ENCODE measurements at places on chromosomes 6 and 20.

GRCh38 chr20:63957004-63957689 is 931 bp upstream of the UCKL1 start:
- DNase-seq, result peak; percentile 49

GRCh38 chr6:157086632-157087031 is 236.7 kb downstream of the TMEM242 start:
- no peak for DNase-seq

DNA sequence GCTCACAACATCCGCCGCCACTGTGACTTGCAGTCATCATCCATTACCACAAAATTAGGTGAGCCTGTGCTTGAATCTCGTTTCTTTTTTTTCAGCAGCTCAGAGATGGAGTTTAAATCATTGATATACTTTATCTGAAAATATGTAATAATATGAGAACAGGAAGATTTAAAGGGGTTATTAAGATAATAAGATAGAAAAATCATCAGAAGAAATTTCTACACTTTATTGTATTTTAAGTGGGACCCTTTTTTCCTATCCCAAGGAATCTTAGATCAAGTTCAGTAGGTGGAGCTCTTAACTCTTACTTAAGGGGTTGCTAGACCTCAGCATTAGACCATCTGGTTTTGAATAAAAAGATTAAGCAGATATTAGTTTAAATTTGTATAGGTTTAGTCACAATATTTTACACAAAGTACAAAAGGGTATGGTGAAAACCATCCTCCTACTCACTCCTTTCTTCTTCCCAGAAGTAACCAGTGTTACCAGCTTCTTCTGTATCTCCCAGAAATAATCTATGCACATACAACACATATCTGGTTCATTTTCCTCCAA is 9.4 kb upstream of the NCOA7 start:
- DNase-seq, result no peak

GRCh38 chr6:156256161-156256560 is 521.0 kb upstream of the ARID1B start:
- no peak for DNase-seq

GRCh38 chr6:17442196-17442595 is 48.8 kb downstream of the CAP2 start:
- no peak for DNase-seq

- peak; percentile 25 for DNase-seq
Observed at GRCh38 chr6:124962639-124963415, 590 bp downstream of the RNF217 start.

DNA sequence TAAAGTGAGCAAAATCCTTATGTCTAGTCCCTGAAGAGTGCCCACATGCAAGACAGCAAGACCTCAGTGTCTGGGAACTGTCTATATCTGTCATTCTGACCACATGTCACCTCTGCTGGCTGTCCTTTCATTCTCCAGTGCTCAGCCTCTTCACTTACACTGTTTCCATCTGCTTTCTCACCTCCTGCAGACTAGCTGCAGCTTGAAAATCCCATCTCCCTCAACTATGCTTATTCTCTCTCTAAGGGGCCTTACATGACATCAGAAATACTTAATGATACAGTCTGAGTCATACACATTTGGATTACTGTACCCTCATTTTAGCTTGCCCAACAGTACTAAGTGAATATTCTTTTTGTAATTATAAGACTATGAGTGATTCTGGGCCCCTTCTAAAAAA is 587.8 kb downstream of the EPM2A start:
- no peak for DNase-seq

DNA sequence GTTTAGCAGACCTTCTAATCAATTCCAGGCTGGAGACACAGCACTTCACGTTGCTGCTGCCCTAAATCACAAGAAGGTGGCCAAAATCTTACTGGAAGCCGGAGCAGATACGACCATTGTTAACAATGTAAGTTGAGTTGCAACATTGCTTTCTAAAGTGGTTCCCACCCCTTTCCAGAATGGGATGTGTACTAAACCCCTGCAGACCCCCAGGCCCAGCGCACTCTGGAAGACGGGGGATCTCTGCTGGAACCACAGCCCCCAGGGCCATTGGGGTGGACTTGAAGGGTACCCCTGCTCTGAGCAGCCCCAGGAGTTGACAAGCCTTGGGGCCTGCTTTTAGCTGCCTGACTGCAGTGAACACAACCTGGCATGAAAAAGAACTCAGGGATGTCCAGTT is 22.0 kb downstream of the LYRM2 start:
- DNase-seq, result no peak

GRCh38 chr6:53312355-53312754 is 36.4 kb downstream of the ELOVL5 start:
- DNase-seq, result no peak

DNA sequence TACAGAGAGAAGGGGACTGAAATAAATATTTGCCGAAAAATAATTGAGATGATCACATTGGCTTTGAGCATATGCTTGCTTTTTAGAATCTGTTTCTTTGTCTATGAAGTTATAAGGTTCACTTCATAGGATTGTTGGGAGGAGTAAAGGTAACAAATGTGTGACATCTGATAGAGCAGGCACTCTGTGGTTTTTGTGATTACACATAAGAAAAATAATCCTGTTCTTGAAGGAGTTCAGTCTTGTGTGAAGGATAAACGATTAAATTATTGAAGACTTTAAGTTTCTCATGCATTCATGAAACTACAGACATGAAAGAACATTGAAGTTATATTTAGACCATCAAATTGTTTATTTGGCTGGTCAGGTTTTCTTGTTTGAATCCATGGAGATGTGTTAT is 45.0 kb downstream of the QKI start:
- no peak for DNase-seq

DNA sequence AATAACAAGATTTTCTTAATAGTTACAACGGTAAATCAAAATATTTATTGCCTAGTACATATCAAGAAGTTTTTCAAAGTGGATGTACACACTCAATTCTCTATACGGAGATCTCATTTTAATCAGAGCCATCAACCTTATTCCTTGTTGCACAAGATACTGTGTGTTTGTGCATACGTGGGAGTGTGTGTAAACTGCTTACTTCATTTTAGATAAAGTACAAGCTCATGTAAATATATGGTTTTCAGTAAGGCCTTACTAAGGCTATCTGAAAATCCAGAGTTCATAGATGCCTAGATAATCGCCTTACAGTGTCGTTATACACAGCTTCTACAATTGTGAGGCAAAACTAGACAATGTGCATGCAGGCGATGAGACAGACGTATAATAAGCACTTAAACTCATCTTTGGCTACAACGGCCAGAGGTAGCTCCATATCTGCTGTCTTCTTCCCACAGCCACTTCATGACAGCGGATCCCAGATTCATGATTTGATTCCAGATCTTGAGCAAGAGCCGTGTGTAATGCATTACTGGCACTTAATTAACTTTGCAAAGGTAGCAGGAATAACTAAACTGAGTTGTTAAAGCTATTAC is 2.5 kb downstream of the PERP start:
- no peak for DNase-seq

GRCh38 chr6:11522812-11523605 is 14.5 kb upstream of the TMEM170B start:
- DNase-seq, result no peak

DNA sequence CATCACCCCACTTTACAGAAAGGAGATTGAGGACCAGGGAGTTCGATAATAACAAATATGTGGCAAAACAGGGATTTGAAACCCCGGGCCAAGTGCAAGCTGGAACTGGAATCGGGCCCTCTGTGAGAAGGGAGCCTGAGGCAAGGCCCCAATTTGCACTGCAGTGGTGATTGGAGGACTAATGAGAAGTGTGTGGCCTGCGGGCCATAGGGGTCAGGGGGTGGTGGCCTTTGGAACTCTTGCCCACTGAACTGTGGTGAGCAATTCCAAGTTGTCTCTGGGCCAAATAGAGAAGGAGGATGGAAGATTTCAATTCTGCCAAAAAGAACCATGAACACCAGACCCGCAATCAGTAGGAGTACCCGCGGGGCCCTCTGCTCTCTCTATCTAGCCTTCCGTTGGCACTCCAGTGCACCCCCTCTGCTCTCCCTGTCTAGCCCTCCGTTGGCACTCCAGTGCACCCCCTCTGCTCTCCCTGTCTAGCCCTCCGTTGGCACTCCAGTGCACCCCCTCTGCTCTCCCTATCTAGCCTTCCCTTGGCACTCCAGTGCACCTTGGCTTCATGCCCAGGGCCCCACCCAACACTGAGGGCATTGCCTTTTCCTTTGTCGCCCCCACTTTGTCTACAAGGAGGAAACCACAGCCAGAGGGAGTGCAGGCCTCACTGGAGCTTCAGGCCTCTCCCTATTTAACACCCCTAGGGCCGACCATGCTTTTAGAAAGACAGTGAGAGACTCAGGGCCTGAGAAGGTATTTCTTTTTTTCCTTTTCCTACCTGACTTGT is 6.0 kb upstream of the PTPRA start:
- no peak for DNase-seq

DNA sequence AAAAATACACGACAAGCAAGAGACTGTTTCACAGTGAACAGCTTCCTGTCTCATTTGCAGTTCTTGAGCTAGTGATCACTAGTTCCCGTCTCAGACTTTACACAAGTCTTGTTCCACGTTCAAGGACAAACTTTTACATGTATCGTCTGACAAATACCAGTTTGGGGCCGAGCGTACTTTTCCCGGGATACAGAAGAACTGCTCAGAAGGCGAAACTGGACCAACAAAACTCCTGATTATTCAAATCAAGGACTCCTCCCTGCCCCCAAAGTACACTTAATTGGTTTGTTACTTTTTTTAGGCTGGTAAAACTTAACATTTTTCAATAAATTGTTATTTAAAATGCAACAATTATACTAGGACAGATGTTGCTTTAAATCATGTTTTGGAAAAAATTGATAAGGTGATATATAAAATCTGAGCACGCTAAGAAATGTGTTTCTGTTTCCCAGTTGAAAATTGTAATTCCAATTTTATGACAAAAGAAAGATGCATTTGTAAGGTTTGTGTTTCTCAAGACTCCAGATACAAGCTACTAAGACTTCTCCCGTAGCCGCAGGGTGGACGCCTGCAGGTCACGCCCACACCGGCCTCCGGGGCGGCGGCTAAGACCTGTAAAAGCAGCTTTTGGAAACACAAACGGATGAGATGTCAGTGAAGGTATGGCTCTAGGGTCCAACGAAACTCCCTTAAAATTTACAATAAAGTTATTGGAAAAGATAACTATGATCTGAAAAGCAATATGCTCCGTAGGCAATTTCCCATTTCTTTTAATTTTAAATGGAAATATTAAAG is 16.8 kb upstream of the TCFL5 start:
- DNase-seq, result no peak

GRCh38 chr20:38065764-38066375 is 32.3 kb downstream of the RPRD1B start:
- no peak for DNase-seq

DNA sequence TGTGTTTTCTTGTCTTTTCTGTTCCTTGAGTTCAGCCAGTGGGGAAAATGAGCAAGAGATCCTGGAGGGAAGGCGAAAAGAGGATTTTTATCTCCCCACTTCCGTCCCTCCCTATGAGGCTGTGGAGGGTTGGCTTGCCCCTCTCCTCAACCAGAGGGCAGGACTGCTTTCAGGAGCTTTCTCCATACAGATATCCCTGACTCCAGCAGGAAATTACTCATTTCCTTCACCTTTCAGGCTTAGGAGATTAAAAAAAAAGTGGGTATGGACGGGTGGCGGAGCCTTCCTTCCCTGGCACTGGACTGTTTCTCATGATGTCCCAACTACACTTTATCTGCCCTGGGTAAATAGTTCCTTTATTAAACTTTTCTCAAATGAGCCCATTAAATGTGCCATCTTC is 241.2 kb downstream of the FRK start:
- no peak for DNase-seq

DNA sequence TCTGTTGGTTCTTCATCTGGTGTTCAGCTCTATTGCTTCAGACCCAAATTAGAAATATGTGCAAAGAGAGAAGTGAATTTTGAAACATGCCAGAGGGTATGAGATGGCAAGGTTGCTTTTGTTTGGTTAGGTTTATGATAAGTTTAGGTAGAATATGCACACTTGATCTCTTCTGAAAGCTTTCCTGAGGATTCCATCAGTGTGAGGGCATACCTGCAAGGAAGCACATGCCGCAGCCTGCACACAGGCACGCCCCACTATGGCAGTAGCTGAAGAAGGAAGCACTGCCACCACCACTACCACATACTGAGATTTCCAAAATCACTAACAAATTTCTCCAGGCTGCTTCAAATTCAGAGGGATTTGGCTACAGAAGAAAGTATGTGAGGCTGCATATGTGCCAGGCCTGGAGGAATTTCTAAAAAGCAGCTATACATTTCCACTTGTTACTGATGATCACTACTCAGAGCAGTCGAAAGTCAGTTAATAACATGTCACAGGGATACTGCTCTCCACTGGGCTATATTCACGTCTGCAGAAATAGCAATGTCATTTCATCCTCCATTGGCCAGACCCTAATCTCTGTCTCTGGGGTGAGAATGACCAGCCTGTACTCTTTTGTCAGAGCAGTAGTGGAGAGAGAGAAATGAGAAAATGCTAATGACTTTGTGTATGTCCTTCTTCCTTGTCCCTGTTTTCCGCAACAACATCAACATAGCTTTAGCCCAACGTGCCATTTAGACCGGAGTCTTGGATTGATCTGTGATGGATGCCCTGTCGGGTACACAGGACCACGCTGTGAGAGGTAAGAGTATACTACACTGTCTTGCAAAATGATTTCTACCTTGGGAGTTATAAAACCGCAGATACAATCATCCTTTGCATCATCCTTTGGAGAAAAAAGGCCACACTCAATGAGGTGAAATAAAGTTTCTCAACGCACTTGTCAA is 396.7 kb downstream of the LAMA2 start:
- DNase-seq, result no peak

DNA sequence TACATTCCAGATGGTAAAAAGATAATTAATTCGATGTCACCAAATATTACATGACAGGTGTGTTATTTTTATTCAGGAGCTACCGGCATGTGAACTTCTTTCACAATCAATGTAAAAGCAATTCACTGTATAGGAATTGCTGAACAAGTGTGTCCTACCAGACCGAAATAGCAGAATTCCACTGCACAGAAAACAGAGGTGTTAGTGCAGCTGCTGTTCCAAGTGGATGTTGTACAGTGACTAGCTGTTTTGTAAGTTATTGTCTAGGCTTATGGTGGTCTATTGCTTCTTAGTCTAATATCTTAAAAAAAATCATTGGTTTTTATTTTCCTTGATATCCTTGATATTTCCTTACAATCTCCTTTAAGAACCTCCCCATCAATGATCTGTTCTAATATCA is 107.4 kb downstream of the COL19A1 start:
- no peak for DNase-seq

DNA sequence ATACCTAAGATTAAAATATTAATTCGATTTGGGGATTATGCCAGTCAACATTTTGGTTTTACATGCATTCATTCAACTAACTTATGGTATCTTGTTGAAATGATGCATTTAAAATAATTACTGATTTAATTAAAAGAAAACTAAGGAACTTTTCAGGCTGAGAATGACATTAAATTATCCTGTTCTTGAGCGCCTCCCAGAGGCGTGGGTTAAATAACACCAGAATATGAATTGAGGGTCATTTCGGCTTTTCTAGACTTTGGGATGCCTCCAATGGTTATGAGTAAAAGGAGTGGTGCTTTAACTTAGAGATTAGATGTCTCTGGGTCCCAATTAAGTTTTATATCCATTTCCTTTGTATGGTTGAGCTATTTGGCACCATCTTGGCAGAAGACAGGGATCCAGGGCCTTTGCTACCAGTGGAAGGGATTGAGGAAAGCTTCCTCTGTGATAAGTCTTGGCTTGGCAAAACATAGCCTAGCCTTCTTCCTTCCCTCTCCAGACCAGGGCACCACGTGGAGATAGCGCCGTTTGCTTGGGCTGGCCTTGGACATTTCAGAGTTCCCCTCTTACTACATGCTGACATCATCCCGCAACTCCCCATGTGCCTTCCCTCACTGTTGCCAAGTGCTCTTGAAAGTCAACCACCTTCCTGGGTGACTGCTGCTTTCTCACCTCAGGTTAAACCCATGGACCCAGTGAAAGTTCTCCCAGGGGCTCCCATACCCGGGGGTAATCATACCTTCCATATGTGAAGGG is 28.7 kb downstream of the GNAS start:
- DNase-seq, result no peak
